ENCODE measurements at places on chromosomes 1 and 21.

GRCh38 chr1:44212355-44213221, 683 bp upstream of the DMAP1 start:
- peak; percentile 50 for DNase-seq

GRCh38 chr21:23160914-23161313, 2162.7 kb downstream of the NCAM2 start:
- no peak for DNase-seq

- DNase-seq = no peak
These were observed 23.4 kb downstream of the POFUT2 start for GRCh38 chr21:45264146-45264911.

DNA sequence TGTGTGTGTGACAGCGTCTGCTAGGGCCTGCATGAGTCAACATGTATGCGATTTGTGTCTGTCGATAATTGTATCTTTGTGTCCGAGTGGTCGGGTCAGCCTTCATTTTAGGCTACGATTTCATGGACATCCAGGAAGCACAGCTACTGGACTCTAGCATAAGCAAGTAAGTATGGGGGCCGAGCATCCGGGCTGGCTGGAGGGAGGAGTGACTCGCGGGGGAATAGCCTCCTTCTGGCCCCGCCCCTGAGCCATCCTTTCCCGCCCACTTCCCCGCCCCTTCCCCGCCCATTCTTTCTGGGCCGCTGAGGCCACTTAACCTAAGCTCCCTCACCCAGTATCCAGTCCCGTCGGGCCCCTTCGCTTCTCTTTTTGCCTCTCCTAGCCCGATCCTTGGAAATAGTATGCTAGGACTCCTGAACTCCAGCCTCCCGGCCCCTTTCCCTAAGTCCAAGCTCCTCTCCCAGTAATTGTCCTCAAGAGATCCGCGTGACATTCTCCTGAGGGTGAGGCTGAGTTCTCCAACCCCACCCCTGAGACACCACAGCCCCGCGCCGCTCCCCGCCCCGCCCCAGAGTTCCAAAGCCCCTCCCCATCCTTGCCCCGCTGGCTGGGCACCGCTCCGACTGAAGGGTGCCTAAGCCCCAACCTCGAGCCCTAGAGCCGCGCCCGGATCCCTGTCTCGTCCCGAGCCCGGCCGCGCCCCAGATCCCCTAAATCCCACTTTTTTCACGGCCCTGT, 1.2 kb downstream of the MAP3K6 start:
- peak; percentile 76 for DNase-seq

DNA sequence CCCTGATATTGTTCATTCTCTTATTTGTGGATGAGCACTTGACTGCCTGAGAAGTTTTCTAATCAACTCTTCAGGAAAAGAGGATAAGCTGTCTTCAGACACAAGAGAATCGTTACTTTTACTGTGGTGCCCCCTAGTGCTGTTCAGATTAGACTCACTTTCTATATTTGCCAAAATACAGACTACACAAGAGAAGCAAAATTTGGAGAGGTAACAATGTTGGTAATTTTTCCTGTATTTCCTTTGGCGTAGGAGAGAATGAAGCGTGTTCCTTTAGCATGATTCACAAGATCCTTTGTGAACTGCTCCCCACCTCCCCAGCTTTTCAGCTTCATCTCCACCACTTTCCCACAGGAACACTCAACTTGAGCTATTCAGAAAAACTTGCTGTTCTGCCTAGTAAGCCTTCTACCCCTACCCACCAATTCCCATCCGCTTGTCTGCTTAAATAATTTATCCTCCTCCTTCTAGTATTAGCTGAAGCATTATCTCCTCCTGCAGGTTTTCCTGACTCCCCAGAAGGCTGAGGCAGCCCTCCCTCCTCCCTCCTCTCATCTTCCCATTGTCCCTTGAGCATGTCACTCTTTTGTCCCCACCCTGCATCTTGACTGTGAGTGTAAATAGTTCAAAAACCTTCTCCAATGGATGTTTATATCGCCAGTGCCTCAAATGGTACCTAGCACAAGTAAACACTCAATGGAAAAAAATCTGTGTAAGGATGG, 4.5 kb downstream of the TNFSF4 start:
- no peak for DNase-seq

- DNase-seq = no peak
These were observed 4.5 kb downstream of the PAFAH2 start for GRCh38 chr1:25993197-25993951.

DNA sequence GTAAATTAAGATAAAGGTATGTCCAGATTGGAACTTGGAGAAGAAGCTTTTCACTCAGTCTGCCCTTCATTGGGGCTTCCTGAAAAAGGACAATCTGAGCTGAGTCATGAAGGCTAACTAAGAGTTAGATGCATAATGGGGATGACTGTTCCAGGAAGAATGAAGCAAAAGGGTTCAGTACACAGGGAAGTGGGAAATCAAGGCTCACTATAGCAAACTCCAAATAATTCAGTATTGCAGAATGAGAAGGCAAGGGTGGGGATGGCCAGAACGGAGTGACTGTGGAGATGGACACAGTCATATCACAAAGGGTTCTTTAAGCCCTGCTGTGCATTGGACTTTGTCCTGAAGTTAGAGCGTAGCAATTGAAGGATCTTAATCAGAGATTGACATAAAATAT, 158.3 kb downstream of the FGGY start:
- DNase-seq = no peak

GRCh38 chr1:211511947-211512346, 20.0 kb upstream of the RD3 start:
- DNase-seq = no peak

All from stimulated activated CD4-positive, alpha-beta T cell treated with anti-CD3 and anti-CD28 coated beads, Interleukin-1b, Interleukin-23, amount 100 ng/mL, for 48 hours (primary cell).